Cortex of kidney (tissue), 1 donor: ENCODE measurements at places on chromosomes 6 and 20.

DNA sequence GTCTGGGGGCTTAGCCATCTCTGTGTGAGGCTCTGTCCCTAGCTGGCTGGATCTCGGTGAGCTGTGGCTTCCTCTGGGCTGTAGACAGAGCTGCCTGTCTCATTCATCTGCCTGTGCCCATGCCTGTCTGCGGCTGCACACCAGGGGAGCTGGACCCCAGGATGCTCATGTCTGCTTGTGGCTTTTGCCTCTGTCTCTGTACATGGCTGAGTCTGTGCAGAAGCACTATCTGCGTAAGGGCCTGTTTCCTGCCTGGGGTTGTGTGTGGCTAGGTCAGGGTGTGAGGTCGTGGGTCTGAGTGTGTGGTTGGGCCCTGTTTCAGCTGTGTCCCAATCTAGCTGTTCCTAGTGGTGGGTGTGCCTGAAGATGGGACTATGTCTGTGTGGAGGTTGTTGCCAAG, 68.2 kb downstream of the CDH22 start:
- no peak for DNase-seq

- DNase-seq: no peak
These were observed 924.1 kb downstream of the EPHA7 start for GRCh38 chr6:92495242-92495641.

- no peak for DNase-seq
These were observed 21.8 kb downstream of the OSTM1 start for GRCh38 chr6:108052706-108053105.

GRCh38 chr6:9481292-9482029, 933.4 kb downstream of the TFAP2A start:
- DNase-seq: no peak

GRCh38 chr20:49326026-49326425, 48.2 kb upstream of the ZNFX1 start:
- no peak for DNase-seq

DNA sequence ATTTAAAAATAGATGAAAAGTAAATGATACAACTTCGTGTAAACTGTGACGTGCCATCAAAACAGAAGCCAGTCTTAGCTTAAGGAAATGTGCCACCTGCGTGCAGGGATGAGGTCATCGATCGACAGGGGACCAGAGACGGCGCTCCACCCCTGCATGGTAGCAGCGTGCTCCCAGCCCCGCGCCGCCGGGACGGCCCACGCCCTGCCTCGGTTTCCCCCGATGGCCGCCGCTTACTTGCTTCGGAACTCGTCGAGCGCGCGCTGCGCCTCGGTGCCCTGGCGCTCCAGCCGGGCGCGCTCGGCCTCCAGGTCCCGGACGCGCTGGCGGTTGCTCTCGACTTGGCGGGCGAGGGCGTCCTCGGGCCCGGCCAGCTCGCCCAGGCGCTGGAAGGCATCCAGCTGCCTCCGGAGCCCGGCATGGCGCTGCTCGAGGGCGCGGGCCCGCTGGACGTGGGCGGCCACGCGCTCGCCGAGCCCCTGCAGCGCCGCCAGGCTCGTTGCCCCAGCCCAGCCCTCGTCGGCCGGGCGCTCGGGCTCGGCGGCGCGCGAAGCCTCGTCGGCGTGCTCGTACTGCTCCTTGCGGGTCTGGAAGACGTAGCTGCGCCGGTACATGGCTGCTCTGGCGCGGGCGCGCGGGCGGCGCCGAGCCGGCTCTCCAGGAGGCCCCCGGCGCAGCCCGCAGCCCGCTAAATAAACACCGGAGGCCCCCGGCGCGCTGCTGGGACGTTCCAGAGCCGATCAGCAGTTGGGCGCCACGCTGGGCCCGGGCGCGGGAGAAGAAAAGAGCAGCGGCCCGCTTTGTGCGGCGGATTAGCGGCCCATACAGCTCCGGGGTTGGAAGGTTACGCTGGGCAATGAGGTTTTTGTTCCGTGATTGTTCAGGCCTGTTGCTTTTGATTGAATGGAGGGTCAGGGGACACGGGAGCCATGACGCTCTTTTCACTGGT, at the start of gene BFSP1:
Gene BFSP1, minus strand, starts transcription at position 664 of the 949 bp plus-strand sequence. Its CDS starts 50 bp downstream, at position 614.
- no peak for DNase-seq

DNA sequence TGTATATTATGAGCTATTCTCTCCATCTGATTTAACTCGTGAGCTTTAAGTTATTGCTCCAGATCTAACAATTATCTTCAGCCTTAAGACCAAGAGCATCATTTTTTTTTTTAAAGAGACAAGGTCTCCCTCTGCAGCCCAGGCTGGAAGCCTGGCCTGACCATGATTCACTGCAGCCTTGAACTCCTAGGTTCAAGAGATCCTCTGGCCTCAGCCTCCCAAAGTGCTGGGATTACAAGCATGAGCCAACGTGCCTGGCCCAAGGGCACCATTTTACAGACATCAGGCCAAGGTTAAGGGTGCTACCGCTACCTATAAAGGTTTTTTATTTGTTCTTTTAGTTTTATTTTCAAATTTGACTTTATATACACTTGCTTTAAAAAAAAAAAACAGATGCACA, 2.3 kb downstream of the SUPT3H start:
- DNase-seq: no peak

GRCh38 chr6:147853574-147853973, 345.1 kb downstream of the SAMD5 start:
- no peak for DNase-seq

- no peak for DNase-seq
These were observed 248.1 kb upstream of the FOXQ1 start for GRCh38 chr6:1063671-1064355.

GRCh38 chr6:139064981-139065665, 36.6 kb downstream of the ABRACL start:
- no peak for DNase-seq

DNA sequence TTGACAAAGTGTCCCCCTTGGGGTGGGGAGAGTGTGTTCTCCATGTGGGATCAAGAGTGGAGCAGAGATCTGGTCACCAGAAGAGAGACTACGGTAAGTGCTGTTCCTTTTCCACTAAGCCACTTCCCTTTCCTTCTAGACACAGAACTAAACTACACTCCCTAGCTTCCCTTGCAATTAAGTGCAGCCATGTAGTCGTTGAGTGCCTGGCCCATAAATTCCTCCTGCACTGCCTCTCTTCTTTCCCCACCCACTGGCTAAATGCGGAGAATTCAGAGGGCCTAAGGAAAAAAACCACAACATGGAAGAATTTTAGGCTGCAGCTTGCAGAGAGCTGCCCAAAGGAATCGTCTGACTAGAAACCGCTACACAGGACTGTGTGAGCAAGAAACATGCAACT, 1.5 kb downstream of the WDR27 start:
- no peak for DNase-seq

DNA sequence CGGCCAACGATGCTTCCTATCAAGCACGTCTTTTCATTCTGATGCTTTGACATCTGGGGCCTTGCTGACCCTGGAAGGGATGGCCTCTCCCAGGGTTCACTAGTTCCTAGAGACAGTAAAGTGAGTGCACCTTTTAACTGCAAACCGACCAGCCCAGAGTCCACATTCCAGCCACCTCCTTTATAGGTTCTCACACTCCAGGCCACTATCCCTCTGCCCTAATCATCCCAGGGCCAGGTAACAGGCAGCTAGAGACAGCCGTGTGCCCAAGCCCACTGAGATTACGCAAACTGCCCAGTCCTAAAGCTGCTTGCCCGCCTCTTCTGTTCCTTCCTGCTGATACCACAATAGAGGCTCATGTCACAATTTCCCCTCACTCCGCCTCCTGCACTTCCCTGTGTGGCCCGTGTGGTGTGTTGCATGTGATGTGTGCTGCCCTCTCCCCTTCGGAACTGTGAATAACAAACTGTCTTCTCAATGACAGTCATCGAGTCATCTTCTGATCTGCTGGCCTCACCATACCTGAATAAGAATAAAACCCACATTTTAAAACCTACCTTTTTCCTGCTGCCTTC, 123.7 kb upstream of the EXOC2 start:
- DNase-seq: no peak

DNA sequence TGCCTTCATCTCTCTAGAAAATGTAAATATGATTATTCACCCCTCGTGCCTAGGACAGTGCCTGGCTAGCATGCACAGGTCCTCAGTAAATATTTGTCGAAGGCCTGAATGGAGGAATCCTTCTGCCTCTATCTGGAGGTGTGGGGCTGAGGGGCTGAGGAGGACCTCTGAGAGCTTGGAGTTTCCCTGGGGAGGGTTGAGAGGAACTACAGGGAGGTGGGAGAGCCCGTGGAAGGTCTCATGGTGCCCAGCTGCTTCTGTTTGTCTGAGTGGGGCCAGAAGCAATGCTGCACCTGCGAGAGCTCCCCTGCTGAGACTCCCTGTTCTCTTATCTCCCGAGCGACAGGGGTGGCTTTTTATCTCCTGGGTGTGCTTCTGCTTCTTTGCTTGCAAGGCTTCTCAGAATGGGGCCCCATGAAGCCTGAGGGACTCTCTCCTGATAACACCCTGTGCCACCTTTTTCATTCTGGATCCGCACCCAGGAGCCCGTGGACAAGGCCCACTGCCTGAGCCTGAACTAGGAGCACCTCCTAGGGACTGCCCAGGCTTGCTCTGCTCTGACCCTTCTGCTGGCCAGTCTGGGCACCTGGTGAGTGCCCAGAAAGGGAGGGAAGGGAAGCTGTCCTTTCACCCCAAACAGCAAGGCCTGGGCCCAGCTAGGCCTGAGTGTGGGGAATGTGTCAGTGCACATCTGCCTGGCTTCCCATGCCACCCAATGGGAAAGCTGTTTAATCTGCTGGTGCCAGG, 2.4 kb downstream of the SLC29A1 start:
- no peak for DNase-seq

- DNase-seq: no peak
These were observed 3.3 kb downstream of the VEGFA start for GRCh38 chr6:43773050-43773979.

- DNase-seq: no peak
These were observed 368.3 kb upstream of the BTBD3 start for GRCh38 chr20:11549172-11550103.
